ENCODE measurements at places on chromosomes 7 and 10. TPM values are rescaled to one million over a fixed set of nuclear protein-coding genes. Genes with fewer than 3 reads are reported as not detected.
A peak's percentile ranks its signal among the peaks of the same experiment; 100 is the strongest.

FAM25A gene
- not detected for total RNA-seq

GIMAP2 gene
- total RNA-seq, result 28.2 TPM

CCAR1 gene
- total RNA-seq, result 95.2 TPM

GIMAP8 gene
- 7.9 TPM for total RNA-seq

ARHGEF5 gene
- total RNA-seq, result 9.4 TPM

CH25H gene
- not detected for total RNA-seq

DNA sequence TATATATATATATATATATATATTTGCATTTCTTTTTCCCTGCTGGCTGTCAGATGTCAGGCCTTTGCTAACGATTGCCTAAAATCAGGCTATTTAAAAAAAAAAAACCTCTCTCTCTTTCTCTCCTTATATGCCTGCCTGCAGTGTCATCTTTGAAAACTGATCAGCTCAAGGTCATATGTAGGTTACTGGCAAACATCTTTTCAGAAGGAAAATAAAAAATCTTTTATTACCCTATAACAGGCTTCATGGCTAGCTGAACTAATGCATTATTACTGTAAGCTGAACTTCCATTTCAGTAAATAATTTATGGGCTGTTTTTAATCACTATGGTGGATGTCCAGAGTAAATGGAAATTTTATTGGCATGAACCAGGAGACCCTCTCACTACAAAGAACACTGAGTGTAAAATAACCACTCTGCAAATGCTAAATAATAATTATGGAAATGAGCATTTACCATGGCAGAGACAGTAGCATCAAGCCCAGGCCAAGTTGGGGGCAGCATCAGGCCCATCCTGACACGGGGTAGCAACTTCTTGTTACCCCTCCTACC, 29.3 kb downstream of the HSPA12A start:
- peaks cover 39% of the 10 kb centered on the region for H3K27me3 ChIP-seq
- no peak overlapping the region for H3K4me3 ChIP-seq
- DNase-seq, result no peak
- no peaks in the 10 kb centered on the region for H3K36me3 ChIP-seq

DNA sequence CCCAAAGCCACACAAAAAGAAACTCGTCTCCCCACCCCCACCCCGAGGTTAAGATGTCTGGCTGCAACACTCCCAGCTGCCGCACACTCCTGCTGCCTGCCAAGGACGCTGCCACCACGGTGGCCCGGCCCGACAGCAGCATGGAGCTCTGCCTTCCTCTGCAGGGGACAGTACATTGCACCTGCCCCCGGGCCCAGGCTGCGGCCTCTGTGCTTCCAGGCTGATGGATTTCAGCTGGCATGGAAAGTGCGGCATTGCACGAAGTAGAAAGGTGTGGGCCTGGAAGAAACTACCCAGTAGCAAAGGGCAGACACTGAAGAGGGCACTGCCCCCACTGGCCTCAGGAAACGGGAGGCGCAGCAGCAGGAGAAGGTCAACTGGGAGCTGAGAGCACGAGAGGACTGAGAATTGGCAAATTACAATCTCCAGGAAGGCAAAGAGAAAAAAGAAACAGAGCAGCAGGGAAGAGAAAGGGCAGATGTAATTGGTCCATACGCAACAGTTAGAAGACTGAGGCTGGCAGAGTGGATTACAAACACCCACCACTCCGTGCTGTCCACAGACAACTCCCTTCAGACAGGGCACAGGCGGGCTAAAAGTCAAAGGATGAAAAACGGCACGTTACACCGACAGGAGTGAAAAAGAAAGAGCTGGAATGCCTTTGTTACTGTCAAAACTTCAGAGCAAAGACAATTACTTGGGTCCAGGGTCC, 117.1 kb upstream of the DIP2C start:
- no peak overlapping the region for H3K4me3 ChIP-seq
- no peak overlapping the region for H3K27ac ChIP-seq
- DNase-seq, result no peak
- no peaks in the 10 kb centered on the region for H3K27me3 ChIP-seq
- H3K4me1 ChIP-seq, result peaks cover 3% of the 10 kb centered on the region
- peaks cover 25% of the 10 kb centered on the region for H3K36me3 ChIP-seq

DNA sequence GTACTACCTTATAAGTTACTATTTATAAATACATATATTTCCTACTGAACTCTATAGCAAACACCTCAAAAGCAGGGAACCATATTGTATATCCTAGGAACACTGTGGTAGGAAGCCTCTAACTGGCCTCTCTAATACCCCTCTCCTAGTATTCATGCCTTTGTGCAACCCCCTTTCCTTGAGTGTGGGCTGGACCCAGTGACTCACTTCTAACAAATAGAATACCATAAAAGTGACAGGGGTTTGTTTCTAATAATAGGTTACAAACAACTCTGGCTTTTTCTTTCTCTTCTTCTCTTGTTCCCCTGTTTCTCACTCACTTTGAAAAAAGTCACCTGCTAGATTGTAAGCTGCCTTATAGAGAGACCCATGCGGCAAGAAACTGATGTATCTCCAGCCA, 51.6 kb upstream of the MACC1 start:
- DNase-seq, result no peak
- H3K4me1 ChIP-seq, result no peaks in the 10 kb centered on the region
- H3K36me3 ChIP-seq, result no peaks in the 10 kb centered on the region
- H3K4me3 ChIP-seq, result no peak overlapping the region

DNA sequence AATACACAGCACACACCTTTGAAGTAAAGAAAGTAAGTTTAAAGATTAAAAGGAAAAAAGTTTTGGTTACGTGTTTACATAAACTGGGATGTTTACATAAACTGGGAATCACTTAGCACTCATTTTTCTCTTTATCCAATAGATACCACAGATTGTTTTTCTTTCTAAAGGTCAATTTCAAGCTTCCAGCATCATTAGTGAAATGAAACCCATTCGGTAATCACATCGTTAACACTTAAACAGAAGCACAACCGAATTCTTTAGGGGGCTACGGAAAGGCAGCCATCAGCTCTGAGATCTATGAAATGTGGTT, 1.1 kb downstream of the ODAD2 start:
- no peak overlapping the region for H3K27ac ChIP-seq
- H3K27me3 ChIP-seq, result peaks cover 51% of the 10 kb centered on the region
- H3K4me3 ChIP-seq, result peak overlapping the region; percentile 78
- H3K36me3 ChIP-seq, result no peaks in the 10 kb centered on the region
- DNase-seq, result no peak

GRCh38 chr7:114972567-114972966, 50.7 kb downstream of the MDFIC start:
- H3K36me3 ChIP-seq, result peaks cover 35% of the 10 kb centered on the region
- H3K27ac ChIP-seq, result no peak overlapping the region
- DNase-seq, result no peak
- no peak overlapping the region for H3K4me3 ChIP-seq
- H3K27me3 ChIP-seq, result no peaks in the 10 kb centered on the region

- H3K4me1 ChIP-seq, result no peaks in the 10 kb centered on the region
- no peak overlapping the region for H3K27ac ChIP-seq
- DNase-seq, result no peak
- H3K36me3 ChIP-seq, result no peaks in the 10 kb centered on the region
- no peak overlapping the region for H3K4me3 ChIP-seq
Observed at GRCh38 chr7:12322903-12323300, 80.8 kb downstream of the VWDE start.

GRCh38 chr10:49577182-49577925, 32.8 kb upstream of the SLC18A3 start:
- H3K4me3 ChIP-seq, result no peak overlapping the region
- DNase-seq, result no peak
- H3K36me3 ChIP-seq, result no peaks in the 10 kb centered on the region
- H3K27ac ChIP-seq, result no peak overlapping the region

GRCh38 chr7:134395604-134396003, 63.3 kb downstream of the AKR1B1 start:
- no peaks in the 10 kb centered on the region for H3K4me1 ChIP-seq
- no peaks in the 10 kb centered on the region for H3K36me3 ChIP-seq
- no peak for DNase-seq
- H3K27me3 ChIP-seq, result peaks cover 2% of the 10 kb centered on the region
- H3K27ac ChIP-seq, result no peak overlapping the region
- H3K4me3 ChIP-seq, result no peak overlapping the region

DNA sequence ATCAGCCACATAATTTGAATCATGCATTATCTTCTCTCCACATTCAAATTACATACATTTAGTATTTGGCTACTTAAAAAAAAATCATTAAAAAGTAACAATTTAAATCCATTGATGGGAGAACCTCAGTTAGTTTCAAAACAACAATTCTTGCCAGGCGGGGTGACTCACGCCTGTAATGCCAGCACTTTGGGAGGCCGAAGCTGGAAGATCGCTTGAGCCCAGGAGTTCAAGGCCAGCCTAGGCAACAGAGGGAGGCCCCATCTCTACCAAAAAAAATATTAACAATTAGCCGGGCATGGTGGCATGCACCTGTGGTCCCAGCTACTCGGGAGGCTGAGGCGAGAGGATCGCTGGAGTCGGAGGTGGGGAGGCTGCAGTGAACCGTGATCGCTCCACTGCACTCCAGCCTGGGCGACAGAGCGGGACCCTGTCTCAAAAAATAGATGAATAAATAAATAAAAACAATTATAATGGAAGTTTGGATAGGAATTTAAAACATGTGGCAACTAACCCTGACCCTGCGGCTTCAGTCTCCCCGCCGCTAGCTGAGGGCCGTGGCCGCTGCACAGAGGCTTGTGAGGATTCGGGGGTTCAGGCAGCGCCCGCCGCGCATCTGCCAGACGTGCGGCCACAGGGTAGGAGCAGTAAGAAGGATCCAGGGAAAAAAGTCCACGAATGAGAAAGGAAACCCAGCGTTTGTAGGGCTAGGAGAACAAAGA, 1.1 kb upstream of the CSGALNACT2 start:
- peaks cover 22% of the 10 kb centered on the region for H3K36me3 ChIP-seq
- H3K4me1 ChIP-seq, result peaks cover 60% of the 10 kb centered on the region
- peak overlapping the region; percentile 93 for H3K4me3 ChIP-seq

DNA sequence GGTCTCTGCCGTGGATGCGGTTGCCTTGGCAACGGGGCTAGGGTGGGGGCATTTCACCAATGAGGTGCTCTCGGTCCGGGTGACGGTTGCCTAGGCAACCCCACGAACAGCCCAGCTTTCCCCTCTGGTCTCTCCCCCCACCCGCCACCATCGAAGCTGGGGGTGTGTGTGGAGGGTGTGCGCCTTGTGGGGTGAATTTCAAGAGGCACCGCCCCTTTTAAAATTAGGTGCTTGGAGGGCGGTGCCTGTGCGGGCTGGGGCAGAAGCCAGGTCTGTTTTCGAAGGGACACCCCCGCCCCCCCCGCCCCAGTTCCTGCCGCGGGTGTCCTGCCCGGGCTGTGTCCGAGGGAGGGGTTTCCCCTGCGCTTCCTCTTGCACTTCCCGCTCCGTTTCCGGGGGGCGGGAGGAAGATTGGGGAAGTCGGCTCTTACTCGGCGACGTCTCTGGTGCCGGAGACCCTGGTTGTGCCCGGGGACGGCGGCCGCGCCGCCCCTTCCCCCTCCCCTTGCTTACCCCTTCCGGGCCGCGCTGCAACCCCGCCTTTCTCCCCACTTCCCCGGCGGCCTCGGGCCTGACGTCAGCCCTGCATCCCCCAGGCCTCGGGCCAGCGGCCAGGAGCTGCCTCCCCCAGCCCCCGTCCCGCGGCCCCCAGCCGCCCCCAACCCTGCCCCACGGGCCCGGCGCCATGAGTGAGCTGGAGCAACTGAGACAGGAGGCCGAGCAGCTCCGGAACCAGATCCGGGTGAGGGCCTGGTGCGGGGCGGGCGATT, 2.2 kb downstream of the GNB2 start:
- H3K36me3 ChIP-seq, result peaks cover 26% of the 10 kb centered on the region
- peak overlapping the region; percentile 81 for H3K27ac ChIP-seq
- peak overlapping the region; percentile 87 for H3K4me3 ChIP-seq
- H3K27me3 ChIP-seq, result peaks cover 9% of the 10 kb centered on the region
- H3K4me1 ChIP-seq, result peaks cover 18% of the 10 kb centered on the region
- peak; percentile 95 for DNase-seq

DNA sequence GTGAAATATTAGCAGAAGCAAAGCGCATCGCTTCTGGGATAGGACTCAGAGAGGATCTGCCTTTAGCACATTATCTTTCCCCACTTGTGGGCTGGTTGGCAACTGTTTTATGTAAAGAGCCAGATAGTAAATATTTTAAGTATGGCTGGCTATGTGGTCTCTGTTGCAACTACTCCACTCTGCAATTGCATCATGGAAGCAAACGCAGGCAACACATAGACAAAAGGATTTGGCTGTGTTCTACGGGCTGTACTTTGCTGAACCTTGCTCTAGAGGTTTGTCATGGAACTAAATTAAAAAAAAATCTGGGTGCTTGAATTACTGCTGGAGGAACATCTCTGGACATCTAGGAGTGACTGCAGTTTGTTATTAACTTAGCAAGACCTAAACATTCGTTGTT, 307.8 kb upstream of the TPK1 start:
- no peaks in the 10 kb centered on the region for H3K27me3 ChIP-seq
- no peak for DNase-seq
- H3K4me1 ChIP-seq, result no peaks in the 10 kb centered on the region
- no peaks in the 10 kb centered on the region for H3K36me3 ChIP-seq

DNA sequence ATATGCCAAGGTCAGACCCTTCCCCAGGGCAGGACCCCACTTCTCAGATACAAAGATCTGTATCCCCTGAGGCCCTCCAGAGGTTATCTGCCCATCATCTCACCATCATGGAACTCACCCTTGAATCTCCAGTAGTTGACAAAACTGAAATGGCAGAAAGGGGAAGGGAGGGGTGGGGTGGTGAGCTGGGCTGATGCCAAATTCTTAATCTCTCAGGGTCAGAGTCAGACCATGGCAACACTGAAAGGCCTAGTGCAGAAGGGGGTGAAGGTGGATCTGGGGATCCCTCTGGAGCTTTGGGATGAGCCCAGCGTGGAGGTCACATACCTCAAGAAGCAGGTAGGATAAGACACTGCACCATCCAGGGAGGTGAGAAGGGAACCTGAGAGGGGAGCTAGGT, 3.1 kb downstream of the CNPY4 start:
- H3K36me3 ChIP-seq, result peaks cover 18% of the 10 kb centered on the region
- H3K4me1 ChIP-seq, result peaks cover 28% of the 10 kb centered on the region
- H3K27me3 ChIP-seq, result no peaks in the 10 kb centered on the region
- H3K27ac ChIP-seq, result no peak overlapping the region
- no peak overlapping the region for H3K4me3 ChIP-seq

DNA sequence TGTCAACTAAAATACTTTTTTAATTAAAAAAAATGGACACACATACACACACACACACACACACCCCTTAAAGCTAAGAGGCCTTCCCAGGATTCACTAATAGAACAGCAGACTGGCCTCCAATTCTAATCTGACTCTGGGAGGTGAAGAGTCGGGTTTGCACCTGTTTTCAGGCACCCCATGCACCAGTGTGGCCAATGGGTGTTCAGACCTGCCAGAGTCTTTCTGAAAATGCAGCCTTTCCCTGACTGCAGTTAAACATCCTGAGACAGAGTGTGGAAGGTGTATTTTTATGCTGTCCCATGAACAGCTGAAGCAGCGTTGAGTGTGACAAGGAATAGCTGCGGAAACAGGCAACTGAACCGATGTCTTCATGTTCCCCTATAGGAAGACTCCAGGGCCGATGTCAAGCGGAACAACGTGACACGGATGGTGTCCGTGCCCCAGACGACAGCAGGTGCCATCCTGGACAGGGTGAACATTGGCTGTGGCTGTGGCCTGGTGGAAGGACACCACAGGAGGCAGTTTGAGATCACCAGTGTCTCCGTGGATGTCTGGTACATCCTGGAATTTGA, 74.6 kb upstream of the LYZL2 start:
- H3K4me1 ChIP-seq, result peaks cover 59% of the 10 kb centered on the region
- no peaks in the 10 kb centered on the region for H3K27me3 ChIP-seq
- H3K36me3 ChIP-seq, result peaks cover 6% of the 10 kb centered on the region
- peak; percentile 69 for DNase-seq
- peak overlapping the region; percentile 98 for H3K27ac ChIP-seq

Data from activated CD4-positive, alpha-beta T cell treated with anti-CD3 and anti-CD28 coated beads, Interleukin-2, amount 10 ng/mL, durations not matched to agents 24 days and 14 days (primary cell).